ENCODE measurements at places on chromosomes 4 and X.

GRCh38 chrX:40104630-40104984 is 6.8 kb upstream of the BCOR start:
- no peak for DNase-seq

- no peak for DNase-seq
These were observed 504 bp upstream of the RBM3 start for GRCh38 chrX:48573690-48574269.

- DNase-seq, result no peak
These were observed 587.1 kb upstream of the CPEB2 start for GRCh38 chr4:14415146-14415545.

DNA sequence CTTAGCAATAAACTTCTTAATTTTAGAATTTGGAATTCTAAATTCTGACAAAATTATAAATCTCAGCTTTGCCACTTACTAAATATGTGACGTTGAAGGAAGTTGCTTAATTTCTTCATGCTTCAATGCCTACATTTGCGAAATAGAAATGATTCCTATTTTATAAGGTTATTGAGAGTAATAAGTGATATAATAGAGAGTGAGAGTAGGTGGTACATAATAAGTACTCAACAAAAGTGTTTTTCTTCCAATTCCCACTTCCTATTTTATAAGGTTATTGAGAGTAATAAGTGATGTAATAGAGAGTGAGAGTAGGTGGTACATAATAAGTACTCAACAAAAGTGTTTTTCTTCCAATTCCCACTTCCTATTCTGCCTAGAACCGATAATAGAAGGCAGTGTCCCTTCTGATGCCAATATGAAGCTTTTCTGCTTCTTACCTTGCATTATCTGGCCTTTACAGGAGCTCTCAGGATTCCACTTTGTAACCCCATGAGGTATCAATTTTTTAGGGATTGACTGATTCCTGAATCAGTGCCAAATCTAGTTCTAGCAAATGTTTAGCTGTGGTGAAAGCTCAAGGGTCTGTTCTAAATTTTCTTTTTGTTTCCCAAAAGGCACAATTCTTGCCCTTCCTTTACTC is 31.4 kb downstream of the VSIG4 start:
- DNase-seq, result no peak

GRCh38 chr4:120037411-120037810 is 29.2 kb downstream of the MAD2L1 start:
- no peak for DNase-seq

DNA sequence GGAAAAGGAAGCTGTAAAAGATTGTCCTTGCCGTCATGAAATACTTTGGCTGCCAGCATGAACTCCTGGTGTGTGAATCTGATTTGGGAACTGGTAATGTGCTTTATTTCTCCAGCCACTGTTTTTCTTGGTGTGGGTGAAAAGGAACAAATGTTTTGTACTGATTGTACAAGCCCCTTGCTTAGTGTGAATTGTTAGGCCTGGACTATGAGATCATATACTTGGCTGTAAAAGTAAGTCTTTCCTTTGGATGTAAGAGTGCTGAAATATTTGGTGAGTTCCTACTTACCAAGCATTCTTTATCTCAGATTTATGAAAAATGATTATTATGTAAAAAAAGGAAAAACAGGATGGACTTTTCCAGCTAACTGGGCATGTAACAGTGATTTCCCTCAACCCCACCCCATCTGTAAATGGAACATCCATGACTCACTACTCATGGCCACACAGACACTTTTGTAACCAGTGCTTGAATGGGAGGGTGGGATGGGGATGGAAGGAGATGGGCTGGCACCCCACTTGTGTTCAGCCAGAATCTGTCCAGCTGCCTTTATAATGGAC is 6.3 kb downstream of the FNIP2 start:
- no peak for DNase-seq

DNA sequence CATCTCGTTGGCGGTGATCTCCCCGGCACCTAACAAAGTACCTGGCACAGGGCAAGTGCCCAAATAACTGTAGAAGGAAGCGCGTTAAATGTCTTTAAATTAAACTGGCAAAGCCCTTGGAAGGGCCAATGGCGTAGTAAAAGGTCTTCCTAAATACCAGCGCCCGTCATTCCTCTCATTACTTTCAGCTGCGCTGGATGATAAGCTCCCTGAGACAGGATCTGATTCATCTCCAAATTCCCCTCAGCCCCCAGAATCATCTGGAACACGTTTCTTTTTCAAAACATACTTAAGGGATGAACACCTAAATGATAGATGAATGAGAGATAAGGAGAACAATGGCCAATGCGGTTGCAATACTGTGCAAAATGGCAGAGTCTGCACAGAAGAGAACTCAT is 95.1 kb downstream of the AFAP1 start:
- DNase-seq, result no peak

- no peak for DNase-seq
These were observed 136.2 kb upstream of the BMPR1B start for GRCh38 chr4:94621491-94622080.

- DNase-seq, result no peak
These were observed 25.5 kb downstream of the FAM120C start for GRCh38 chrX:54157561-54157960.

DNA sequence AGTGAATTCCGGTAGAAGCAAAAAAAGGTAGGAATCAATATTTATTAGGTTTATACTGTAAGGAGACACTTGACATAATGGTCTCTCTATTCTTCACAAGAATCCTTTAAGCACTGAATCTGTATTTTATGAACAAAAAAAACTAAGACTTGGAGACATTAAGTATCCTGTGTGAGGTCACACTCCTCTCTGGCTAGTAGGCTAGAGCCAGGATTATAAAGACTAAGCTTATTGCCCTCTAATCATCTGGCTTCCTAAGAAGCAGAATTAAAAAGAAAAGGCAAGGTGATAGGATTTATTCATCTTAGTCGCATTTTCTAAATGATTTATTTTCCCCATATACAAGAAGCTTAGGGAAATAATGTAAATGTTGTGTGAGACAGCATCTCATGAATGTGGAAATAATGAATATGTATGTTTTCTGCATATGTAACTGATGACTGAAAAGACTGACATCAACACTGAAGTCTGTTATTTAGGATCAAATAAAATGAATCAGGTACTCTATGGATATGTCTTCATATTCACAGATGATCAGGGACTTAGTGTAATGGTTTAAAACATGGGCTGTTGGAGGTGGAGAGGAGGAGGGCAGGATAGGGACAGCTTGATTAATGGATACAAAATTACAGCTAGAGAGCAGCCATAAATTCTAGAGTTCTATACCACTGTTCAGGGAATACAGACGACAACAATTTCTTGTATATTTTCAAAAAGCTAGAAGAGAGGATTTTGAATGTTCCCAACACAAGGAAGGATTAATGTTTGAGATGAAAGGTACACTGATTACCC is 30.4 kb upstream of the PRKG2 start:
- DNase-seq, result no peak

GRCh38 chr4:118081434-118081833 is 47.1 kb downstream of the NDST3 start:
- DNase-seq, result no peak

DNA sequence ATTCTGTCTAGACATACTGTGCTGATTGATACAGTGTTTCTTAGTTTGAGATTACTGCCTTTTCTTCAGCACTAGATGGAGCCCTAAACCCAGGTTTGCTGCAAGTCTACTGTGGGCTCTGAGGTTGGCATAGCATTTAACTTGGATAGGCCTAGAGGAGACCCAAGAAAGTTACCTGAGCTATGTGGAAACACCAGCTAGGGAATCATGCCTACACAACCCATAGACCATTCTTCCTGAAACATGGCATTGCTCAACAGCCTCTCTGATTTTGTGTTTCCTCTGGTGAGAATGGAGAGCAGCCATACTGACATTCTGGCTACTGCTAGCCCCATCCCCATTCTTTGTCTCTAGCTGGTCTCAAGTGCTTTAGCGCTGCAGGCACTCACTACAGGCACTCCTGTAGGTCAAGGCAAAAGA is 287.7 kb upstream of the PCDH18 start:
- DNase-seq, result no peak

- no peak for DNase-seq
These were observed 76.3 kb downstream of the STK32B start for GRCh38 chr4:5127556-5127955.

Data from stimulated activated CD8-positive, alpha-beta memory T cell treated with anti-CD3 and anti-CD28 coated beads, Interleukin-4, amount 100 ng/mL, for 1 hour (primary cell).